ENCODE measurements at places on chromosomes 7 and 10.

GRCh38 chr10:79468841-79469585 is 23.6 kb upstream of the ZCCHC24 start:
- DNase-seq = no peak

DNA sequence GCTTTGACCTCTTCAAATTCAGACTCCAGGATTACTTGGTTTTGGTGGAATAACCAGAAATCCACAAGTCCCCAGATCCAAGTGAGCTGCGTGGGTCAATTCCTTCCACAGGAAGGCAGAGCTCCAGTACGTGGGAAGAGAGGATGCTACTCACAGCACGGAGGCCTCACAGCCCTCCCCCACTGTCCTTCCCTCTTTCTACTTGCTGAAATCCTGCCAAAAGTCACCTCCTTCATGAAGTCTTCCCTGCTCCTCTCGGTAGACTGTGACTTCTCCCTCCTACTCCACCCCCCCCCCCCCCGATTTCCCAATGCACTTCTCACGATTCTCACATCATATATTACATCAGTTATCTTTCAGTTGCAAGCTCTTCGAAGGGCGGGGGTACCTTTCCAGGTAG is 12.3 kb downstream of the CAMK2G start:
- DNase-seq = no peak

DNA sequence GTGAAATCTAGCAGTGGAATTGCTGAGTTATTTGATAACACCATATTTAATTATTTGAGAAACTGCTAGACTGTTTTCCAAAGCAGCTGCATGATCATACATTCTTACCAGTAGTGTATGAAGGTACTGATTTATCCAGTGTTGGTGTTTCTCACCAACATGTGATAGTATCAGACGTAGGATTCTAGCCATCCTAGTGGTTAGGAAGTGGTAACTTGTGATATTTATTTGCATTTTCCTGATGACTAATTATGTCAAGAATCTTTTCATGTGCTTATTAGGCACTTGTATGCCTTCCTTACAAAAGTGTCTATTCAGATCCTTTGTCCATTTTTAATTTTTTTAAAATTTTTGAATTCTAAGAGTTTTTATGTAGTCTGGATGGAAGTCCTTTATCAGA is 54.2 kb upstream of the PLXDC2 start:
- DNase-seq = no peak

DNA sequence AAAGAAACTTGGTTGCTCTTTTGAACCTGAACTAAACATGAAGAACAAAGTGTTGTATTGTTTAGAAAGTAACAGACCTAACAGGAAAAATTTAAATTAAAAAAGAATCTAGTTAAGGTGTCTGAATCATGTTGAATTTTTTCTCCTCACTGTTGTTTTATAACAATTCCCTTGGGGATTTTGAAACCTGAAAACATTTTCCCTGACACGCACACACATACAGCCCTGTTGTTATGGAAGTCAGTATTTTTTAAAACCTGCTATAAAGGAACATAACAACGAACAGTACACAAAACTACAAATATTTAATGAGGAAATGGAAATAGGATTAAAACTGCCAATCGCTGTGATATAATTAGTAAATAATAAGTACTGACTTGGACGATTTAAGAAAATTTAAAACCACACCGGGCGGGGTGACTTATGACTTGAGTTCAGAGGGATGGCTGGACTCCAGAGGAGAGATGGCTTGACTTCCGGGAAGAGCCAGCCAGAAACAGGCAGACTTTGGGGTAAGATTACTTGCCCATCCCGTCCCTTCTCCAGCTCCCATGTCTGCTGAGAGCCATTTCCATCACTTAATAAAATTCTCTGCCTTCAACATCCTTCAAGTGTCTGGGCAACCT is 16.2 kb upstream of the SPOCK2 start:
- no peak for DNase-seq

GRCh38 chr10:63582690-63583089 is 61.5 kb downstream of the REEP3 start:
- DNase-seq = no peak

GRCh38 chr7:149872419-149873073 is 1.2 kb upstream of the ATP6V0E2 start:
- DNase-seq = peak; percentile 79

DNA sequence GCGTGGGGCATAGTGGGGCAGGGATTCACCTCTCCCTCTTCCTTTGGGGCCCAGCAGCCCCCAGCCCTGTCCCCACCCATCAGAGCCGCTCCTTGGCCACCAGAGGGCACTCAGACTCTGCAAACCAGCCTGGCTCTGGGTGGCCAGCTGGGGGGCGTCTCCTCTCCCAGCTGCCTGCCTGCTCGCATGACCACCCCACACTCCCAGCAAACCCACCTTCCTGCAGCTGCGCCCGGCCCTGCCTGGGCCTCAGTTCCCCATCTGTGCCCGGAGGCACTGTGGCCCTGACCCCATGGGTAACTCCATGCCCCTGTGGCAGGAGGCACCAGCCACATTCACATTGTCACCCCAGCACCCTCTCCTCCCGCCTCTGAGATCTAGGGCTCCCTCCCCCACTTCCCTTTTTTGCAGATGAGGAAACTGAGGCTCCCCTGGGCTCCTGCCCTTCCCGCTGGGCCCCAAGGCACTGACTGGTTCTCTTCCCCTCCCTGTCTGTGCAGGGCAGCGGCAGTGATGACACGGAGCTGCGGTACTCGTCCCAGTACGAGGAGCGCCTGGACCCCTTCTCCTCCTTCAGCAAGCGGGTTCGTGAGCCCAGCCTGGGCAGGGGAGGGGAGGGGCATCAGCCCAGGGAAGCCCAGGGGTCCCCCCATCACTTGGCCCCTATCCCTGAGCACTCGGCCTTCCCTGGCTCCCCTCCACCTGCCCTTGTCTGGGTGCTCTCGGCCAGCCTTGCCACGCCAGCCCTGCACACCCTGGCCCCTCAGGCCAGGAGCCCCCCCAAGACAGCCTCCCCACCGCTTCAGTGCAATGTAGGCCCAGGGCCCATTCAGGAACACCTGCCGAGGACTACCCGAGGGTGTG is 6.9 kb upstream of the SH2B2 start:
- DNase-seq = peak; percentile 42

DNA sequence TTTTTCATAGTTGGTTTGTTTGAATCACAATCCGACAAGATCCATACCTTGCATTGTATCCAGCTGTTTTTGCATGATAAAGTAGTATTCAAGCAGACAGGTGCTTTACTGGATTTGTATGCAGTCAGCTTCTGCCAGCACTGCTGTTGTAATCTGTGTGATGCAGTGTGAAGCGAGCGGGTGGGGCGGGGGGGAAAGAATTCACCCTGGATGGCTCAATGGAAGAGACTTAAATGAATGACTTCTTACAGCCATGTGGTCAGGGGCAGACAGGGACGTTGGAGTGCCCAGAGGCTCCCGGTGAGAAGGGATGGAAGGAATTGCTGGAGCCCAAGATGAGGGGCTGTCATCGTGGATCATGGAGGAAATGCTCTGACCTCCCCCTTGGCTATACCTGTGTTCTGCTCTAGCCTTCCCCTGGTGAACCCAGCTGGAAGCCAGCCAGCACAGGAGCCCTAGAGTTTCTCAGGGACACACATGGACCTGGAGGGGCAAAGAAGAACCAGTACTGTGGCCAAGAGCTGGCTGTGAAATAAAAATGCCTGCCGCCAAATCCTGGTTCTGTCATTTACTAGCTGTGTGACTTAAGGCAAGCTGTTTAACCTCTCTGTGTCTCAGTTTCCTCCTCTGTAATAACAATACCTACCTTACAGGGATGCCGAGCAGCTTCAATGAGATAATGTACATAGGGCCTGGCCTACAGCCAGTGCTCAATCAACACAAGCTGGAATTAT is 14.1 kb downstream of the NFE2L3 start:
- DNase-seq = no peak

DNA sequence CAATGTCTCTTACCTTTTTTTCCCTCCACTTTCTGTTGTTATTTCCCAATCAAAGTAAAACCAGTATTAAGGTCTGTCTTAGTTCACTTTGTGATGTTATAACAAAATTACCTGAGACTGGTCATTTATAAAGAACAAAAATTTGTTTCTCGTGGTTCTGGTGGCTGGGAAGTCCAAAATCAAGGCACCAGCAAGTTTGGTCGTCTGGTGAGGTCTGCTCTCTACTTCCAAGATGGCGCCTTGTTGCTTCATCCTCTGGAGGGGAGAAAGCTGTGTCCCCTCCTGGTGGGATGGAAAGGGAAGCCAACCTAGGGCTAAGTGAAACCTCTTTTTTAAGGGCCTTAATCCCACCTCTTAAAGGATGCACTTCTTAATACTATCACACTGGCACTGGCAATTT is 22.3 kb upstream of the INSYN2A start:
- no peak for DNase-seq

GRCh38 chr7:55349121-55349520 is 16.0 kb upstream of the LANCL2 start:
- no peak for DNase-seq
